ENCODE measurements at places on chromosomes 4 and X. TPM values are rescaled to one million over a fixed set of nuclear protein-coding genes. Genes with fewer than 3 reads are reported as not detected.
A peak's percentile ranks its signal among the peaks of the same experiment; 100 is the strongest.

Gene NRK
- total RNA-seq, result 0.26 TPM

Gene GPRIN3
- total RNA-seq, result 3.3 TPM

Gene TCEAL2
- 0.32 TPM for total RNA-seq

Gene PAGE2B
- total RNA-seq, result not detected

Gene SPANXN2
- total RNA-seq, result not detected

Gene MEPE
- total RNA-seq, result not detected

Gene KCND1
- 0.39 TPM for total RNA-seq

Gene BCORL1
- 10.0 TPM for total RNA-seq

Gene SPOCK3
- not detected for total RNA-seq

Gene RADX
- total RNA-seq, result 3.1 TPM

Gene TEX13B
- total RNA-seq, result not detected

Gene METAP1
- total RNA-seq, result 41.6 TPM

Gene MGAT4D
- not detected for total RNA-seq

Gene PNMA3
- total RNA-seq, result 0.36 TPM

Gene TMEM255A
- total RNA-seq, result 3.1 TPM

Gene SFRP2
- 6.9 TPM for total RNA-seq

Gene SCD5
- 6.7 TPM for total RNA-seq

DNA sequence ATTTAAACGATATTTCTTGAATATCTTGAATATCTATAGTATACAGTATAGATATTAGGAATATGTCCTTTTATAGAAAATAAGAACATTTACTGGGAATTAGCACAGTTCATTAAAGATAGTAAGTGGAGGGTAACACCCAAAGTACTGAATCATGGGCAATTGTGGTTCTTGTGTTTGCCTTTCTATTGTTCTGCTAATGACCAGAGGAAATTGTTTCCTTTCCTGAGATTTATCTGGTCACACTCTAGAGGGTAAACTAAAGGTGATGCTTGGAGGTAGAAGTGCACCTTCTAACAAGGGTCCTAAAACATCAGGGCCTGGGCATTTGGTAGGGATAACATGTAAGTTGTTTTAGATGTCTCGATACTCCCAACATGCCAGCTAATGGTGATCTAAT lies 241.3 kb upstream of the SFRP2 start:
- no peak for DNase-seq

DNA sequence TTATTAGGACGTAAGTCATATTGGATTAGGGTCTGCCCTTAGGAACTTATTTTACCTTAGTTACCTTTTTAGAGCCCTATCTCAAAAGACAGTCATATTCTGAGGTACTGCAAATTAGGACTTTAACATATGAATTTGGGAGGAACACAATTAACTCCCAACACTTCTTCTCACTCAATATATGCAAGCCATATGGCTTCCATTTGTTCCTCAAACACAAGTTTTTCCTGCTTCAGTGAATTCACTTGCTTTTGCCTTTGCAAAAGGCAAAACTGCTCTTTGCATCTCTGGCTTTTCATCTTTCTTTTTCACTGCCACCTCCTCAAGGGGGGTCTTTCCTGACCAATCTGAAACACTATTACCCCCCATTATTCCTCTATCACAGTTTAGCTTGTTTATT lies 220.3 kb downstream of the KCTD8 start:
- no peak for DNase-seq

DNA sequence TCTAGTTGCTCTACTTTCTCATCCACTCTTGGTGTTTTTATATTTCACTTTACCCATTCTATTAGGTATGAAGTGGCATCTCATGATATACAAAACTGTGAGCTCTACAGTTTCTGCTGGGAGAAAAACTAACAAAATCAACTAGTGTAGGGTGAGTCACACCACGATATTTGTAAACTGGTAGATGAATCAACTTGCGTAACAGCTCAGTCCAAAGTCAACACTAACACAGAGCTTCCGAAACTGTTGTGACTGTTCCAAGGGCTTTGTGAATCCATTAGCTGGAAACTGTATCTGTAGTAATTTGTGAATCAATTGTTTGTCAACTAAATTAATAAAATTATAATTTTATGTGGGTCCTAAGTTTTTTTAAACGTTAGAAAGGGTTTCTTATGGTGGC lies 119.8 kb upstream of the TSPAN5 start:
- DNase-seq, result no peak

- no peak for DNase-seq
Observed at GRCh38 chr4:145907390-145907789, 31.2 kb downstream of the ZNF827 start.

- DNase-seq, result no peak
Observed at GRCh38 chrX:33062041-33062440, 149.3 kb downstream of the DMD start.

DNA sequence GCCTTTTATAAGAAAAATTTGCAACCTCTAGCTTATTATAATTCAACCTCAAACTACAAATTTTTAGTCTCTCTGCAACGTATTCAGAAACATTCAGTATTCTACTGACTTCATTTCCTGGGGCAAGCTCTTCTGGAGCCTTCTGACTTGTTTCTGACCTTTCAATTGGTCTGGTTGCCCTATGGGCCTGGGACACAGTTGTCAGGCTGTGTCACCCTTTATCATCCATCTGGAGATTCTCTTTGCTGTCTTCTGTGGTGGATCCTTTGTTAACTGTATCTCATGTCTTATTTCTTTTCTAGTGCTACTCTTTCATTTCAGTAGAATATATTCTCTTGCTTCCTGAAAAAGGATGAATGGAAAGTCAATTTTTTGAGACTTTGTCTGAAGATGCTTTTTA lies 55.1 kb upstream of the PGRMC2 start:
- no peak for DNase-seq

GRCh38 chr4:125091101-125091500 lies 223.7 kb upstream of the FAT4 start:
- no peak for DNase-seq

DNA sequence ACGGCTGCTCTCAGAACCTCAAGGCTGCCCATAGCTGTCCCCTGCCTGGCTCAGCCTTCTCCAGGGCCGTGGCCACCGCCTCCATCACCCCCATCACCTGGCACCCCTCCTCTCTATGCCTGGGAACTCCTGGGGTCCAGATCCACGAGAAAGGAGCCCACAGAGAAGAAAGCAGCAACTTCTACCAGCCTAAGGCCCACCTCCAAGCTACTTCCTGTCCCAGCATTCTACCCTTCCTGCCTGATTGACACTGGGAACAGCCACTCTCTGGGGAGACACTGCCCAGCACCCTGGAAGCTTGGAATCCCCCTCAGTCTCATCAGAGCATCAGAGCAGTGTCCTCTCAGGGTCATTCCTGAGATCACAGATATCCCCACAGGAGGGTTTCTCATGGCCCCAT lies 36.9 kb upstream of the PROM1 start:
- peak; percentile 21 for DNase-seq

DNA sequence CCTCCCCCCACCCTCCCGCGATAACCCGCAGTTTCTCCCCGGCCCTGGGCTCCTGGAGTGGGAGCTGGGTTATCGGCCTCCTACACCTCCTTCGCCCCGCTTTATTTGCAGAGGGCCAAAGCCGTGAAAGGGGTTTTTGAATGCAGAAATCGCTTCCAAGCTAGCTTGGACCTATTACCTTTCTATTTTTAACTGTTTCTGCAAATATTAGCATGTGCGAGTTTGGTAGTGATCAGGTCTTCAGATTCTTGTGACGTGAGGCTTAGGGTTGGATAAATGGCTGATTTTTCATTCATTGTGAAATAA lies 1.3 kb downstream of the USP9X start:
- DNase-seq, result no peak

DNA sequence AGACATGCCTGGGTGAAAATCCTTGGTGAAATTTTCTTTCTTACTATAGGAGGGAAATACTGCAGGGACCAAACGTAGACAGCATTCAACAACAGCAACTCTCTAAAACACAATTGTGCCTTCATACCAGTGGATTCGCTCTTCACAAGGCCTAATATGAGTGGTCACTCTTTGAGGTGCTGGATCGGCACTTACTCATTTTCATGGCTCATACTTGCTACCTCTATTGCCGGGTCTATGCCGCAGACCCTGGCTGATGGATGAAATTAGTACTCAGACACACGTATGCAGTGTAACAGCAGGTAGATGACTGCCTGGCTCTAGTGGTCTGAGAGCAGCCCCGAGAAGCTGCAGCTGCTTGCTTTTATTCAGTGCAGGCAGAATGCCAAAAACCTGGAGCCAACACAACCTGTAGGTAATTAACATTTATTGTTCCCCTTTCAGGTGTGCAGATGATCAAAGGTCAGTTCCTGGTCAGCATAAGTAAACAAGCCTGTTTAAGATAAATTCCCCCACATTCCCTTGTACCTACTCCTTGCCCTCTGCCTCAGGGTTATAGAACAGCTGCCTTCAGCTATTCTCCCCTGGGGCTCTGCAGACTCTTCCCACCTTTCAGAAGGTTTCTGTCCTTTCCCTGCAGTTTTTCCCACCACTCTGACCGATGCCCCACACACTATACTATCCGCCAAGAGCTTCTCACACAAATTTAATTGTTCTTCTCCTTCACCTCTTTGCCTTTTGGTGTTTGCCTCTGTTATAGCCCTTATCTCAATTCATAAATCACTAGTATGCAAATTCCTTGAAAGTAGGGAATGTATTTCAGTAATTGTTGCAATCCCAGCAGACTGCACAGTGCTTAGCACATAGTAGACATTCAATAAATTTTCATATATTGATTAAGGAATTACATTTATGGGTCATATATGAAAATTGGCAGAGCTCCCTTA lies 210.0 kb downstream of the SPANXN3 start:
- DNase-seq, result no peak

DNA sequence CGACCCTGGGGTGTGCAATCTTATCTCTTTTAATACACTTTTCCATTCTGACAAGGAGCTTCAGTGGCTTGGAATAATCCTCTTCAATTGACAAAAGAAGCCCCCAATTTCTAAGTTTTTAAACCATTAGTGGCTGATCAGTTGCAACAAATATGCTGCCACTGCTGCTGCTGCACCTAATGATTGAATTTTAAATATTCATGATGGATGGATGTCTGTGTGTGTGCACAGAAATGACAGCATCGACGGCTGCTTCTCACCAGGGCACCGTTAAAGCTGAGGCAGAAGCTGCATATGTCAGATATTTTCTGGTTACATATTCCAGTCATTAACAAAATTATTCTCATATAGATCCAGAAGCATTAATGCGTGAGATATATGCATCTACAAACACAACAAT lies 182.4 kb downstream of the MGST2 start:
- DNase-seq, result no peak

GRCh38 chr4:48899432-48899749 lies 7.2 kb downstream of the OCIAD2 start:
- no peak for DNase-seq

- no peak for DNase-seq
Observed at GRCh38 chr4:90061881-90062280, 65.3 kb upstream of the CCSER1 start.

- no peak for DNase-seq
Observed at GRCh38 chrX:139213241-139213709, 317.3 kb upstream of the F9 start.

DNA sequence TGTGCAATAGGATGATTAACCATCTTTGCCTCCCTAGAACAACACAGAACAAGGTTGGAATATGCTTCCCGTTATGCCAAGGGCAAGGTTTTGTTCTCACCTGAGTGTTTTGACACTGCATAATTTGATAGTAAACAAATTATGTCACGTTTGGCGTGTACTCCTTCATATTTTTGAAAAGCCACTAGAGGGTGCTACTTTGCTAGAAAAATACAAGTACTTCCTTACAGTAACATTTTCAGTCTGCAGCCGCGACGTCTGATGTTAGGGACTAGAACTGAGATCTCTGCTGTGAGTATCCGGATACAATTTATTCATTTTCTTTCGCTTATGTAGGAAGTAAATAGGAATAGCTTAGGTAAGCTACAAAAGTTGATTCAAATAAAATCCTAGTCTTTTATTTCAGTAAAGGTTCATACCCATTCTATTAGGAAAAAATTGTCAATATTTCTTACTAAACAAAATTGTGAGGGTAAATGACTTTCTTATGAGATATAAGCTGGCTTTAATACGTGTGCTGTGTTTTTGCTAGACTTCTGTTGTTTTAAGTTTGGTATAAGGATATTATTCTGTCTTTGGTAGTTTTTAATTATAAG lies 181.1 kb upstream of the WDFY3 start:
- DNase-seq, result no peak

DNA sequence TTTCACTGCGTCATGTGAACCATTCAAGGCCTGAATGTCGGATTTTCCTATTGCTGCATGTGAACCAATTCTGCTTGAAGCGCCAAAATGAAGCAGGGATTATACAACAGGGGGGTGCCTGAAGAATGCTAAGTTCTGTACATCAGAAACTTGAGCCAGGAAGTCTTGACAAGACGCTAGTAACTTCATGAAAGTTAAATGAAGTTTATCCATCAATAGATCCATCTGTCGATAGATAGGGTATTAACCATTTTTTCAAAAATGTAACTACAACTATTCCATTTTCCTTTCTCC lies 590 bp upstream of the NAF1 start:
- no peak for DNase-seq
